HFFc6 (cell line): ENCODE measurements at places on chromosomes 2 and 18. TPM values are rescaled to one million over a fixed set of nuclear protein-coding genes. Genes with fewer than 3 reads are reported as not detected.
A peak's percentile ranks its signal among the peaks of the same experiment; 100 is the strongest.

Gene HOXD8
- 3.0 and 4.2 TPM in 2 replicates for total RNA-seq

DNA sequence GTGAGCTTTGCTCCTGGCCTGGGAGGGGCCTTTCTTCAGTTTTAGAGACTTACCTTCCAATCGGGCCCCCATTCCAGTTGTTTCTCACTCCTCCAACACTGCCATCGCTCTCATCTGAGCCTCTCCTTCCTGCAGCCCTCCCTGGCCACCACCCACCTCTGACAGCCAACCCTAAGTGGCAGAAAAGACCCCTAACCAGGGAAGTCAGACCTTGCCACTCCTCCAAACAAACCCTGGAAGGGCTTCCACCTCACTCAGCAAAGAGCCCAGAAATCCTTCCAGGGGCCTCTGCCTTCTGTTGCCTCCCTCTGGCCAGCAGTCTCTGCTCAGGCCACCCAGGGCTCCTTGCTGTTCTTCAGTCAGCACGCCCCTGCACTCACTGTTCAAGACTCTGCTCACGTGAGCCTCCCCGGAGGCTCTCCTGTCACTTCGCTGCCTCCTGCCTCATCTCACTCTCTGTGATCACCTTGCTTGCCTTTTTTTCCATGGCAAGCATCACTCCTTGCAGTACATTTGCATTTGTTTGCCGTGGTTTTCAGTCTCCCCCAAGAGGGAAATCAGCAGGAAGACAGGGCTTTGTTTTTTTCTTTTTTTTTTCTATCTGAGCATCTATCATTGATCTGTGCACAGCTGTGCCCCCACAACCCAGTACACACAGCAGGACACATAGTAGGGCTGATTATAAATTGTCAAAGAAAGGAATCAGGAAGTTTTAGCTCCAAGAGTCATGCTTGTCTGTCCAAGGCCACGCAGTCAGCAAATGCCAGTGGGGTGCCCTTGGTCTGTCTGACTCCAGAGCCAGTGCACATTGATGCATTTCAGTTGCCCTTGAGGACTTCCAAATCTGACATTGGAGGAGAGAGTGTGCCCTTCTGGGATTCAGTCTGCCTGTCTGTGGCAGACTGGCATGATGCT lies 83.9 kb downstream of the INHBB start:
- H3K27me3 ChIP-seq = peaks cover 40% of the 10 kb centered on the region
- no peaks in the 10 kb centered on the region for H3K4me1 ChIP-seq
- DNase-seq = no peak
- H3K36me3 ChIP-seq = no peaks in the 10 kb centered on the region
- no peak overlapping the region for H3K27ac ChIP-seq

DNA sequence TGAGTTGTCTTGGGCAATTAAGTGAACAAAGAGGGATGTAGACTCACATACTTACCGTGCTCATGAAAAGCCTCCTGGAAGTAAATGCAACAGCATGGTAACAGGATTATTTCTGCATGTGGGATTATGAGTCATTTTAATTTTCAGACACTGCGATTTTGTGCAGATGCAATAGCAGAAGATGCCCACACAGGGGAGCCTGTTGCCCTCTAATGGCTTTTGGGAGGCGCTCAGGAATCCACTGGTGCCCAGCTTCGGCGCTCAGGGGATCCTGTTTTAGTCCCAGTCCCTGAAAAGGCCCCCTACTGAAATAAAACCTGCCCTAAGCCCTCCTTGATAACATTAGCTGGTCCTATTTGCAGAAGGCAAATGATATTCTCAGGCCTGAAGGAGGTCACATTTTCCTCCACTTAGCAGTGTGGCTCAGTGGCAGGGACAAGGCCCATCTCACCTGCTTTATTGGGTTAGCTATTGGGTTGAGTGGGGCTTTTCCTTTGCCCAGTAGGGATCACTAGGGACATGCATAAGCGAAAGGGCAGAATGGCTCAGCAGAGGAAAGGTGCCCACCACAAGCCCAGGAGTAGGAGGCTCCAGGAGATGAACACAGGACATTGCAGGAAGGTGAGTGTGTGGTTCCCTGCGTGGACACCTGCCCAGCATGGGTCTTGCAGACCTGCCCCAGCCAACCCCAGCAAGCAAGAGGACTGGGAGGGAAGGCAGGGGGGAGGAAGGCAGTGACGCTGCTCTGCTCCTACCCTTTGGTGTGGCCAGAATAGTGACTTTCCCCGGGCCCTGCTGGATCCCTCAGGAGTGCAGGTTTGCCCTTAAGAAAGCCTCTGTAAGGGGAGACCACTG lies 26.5 kb upstream of the KCNS3 start:
- H3K4me3 ChIP-seq = no peak overlapping the region
- H3K36me3 ChIP-seq = no peaks in the 10 kb centered on the region
- peaks cover 2% of the 10 kb centered on the region for H3K27me3 ChIP-seq
- no peak overlapping the region for H3K27ac ChIP-seq

DNA sequence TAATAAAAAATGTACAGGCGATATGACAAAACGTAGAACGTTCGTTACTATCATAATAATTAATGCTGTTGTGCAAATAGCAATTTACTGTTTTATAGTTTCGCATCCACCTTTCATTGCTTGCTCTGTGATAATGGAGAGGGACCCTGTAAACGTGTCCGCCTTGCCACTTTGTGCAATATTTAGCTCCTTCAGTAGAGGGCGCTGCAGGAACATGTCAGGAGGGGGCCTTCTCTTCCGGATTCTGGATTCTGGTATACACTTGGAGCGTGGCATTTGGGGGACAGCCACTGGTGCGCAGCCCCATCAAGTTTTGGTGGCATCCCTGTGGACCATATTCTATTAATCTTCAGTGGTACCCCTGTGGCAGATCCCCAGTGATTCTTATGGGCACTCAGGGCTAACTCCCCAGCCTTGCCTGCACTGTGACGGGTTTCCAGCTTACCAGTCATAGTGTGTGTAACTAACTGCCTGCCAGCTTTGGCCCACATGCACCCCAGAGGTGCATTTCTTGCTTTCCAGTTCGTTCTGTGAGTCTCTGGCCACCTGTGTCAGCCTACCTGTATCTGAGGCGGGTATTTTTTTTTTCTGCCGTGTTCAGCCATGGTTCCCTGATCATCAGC lies 140.3 kb downstream of the CYRIA start:
- no peak for DNase-seq
- no peak overlapping the region for H3K27ac ChIP-seq
- no peaks in the 10 kb centered on the region; the same call in 1 of the 2 replicates for H3K36me3 ChIP-seq

DNA sequence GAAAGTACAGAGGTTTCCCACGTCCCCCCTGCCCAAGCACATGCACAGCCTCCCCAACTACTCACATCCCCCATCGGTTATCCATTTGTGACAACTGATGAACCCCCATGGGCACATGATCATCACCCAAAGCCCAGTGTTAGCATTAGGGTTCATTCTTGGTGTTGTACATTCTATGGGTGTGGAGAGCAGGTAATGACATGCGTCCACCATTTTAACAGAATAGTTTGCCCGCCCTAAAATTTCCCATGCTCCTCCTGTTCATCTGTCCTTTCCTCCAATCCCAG lies 74.3 kb downstream of the LONRF2 start:
- H3K36me3 ChIP-seq = no peaks in the 10 kb centered on the region
- H3K27me3 ChIP-seq = peaks cover 15% of the 10 kb centered on the region
- no peak overlapping the region for H3K27ac ChIP-seq

DNA sequence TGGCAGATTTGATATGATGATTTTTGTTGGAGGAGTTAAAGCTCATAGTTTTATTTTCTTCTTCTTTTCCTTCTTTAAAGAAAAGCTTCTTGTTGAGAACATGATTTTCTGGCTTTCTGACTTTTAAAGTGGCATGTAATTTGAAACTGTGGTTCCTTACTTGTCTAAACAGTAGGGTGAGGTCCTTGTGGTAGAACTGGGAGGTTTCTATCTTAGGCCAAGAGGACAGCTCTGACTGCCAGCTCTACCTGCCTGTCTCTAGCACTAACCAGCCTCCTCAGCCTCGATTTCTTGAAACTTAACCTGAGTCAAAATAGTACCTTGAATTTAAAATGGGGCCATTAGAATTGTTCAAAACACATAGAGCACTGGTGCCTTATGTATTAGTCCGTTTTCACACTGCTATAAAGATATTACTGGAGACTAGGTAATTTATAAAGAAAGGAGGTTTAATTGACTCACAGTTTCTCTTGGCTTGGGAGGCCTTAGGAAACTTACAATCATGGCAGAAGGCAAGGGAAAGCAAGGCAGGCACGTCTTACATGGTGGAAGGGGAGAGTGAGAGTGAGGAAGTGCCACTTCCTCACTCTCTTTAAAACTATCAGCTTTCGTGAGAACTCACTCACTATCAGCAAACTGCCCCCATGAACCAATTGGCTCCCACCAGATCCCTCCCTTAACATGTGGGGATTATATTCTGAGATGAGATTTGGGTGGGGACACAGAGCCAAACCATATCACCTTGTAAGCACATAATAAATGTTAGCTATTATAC lies 119.0 kb downstream of the CERS6 start:
- H3K4me1 ChIP-seq = peaks cover 13% of the 10 kb centered on the region; the same call in 1 of the 2 replicates
- no peaks in the 10 kb centered on the region for H3K36me3 ChIP-seq
- H3K4me3 ChIP-seq = no peak overlapping the region

GRCh38 chr2:39512941-39513340 lies 75.9 kb upstream of the MAP4K3 start:
- peak overlapping the region; percentile 55 for H3K4me3 ChIP-seq
- no peaks in the 10 kb centered on the region for H3K36me3 ChIP-seq
- peak overlapping the region; percentile 82 for H3K27ac ChIP-seq

DNA sequence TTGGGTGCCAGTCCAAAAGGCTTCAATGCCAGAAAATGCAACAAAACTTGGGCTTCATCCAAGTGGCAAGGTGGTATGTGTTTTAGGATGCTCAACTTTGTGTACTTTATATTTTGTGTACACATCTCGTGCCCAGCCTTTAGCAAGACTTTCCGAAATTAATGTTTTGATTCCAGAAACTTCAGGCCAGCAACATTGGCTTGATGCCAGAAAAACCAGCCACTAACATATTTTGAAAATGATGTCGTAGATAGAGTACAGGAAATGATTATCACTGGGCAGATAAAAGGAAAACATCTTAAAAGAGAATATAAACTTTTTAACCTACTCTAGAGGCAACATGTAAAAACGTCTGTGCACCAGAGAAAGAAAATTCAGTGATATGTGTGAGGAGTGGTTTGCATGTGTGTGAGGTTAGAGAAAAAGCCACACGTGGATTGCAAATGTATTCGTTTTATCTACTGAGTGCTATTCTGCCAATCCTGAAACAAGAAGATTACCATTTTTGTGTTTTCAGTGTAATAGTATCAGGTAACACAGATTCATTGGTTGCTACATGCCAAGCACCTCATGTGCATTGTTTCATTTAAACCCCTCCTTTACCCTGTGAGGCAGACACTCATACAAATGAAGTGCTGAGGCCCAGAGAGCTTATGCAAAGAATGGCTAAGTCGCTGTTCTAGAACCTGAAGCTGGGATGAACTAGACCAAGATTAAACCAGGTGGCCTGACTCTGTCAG lies 264.8 kb downstream of the C1D start:
- peaks cover 34% of the 10 kb centered on the region for H3K4me1 ChIP-seq
- H3K27ac ChIP-seq = peak overlapping the region; percentile 32
- 0 out of 2 replicates have a peak, but pooled peaks cover under 1% of the 10 kb centered on the region for H3K36me3 ChIP-seq
- H3K27me3 ChIP-seq = peaks cover 3% of the 10 kb centered on the region
- peak; percentile 41 for DNase-seq

DNA sequence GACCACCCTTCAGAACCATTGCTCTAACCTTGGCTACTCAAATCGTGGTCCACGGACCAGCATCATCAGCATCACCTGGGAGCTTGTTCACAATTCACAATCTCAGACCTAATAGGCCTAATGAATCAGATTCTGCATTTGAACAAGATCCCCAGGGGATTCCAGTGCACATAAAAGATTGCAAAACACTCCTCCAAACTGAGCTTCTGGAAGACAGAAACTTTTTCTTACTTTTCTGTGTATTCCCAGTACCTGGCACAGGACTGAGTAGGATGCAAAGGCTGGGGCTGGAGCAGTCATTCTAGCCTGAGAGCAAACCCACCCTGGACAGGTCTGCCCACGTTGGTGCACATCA lies 115.1 kb upstream of the COPS8 start:
- H3K36me3 ChIP-seq = no peaks in the 10 kb centered on the region
- H3K27me3 ChIP-seq = peaks cover 37% of the 10 kb centered on the region
- H3K27ac ChIP-seq = no peak overlapping the region

GRCh38 chr2:44572196-44572900 lies 210.6 kb downstream of the CAMKMT start:
- H3K27me3 ChIP-seq = no peaks in the 10 kb centered on the region
- peak; percentile 35 for DNase-seq
- H3K4me1 ChIP-seq = peaks cover 7% of the 10 kb centered on the region

Gene BAZ2B
- 16.3 to 21.9 TPM (median 19.6 TPM) in 3 replicates for total RNA-seq

Gene LYG2
- total RNA-seq = not detected in 2 replicates

Gene SH3RF3
- 2.3 to 3.7 TPM (median 2.8 TPM) in 3 replicates for total RNA-seq

Gene PCARE
- total RNA-seq = not detected in 3 replicates

DNA sequence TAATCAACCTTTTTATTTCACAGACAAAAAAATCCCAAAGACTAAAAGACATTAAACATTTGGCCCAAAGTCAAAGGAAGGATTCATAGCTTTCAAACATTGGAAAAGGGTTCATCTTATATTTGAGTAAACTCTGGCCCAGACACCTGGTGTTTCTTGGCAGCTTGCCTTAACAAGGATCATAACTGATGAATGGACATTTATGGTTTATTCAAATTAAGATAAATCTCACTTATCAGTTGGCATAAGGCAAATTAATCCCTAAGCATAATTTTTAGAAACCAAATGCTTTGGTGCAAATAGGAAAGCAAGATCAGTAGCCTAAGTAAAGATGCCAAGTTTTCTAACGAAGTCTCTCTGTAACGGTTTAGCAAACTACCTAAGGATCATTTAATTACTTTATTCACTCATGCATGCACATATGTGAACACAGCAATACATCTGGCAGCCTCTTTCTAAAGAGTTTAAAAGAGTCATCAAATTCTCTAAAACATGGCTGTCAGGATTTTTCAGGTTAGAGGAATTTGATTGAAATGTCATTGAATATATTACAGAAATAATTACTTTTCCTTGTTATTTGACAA lies 323.4 kb upstream of the RBMS1 start:
- no peaks in the 10 kb centered on the region for H3K27me3 ChIP-seq
- no peak for DNase-seq
- H3K4me3 ChIP-seq = no peak overlapping the region
- no peaks in the 10 kb centered on the region for H3K36me3 ChIP-seq
- H3K27ac ChIP-seq = no peak overlapping the region

DNA sequence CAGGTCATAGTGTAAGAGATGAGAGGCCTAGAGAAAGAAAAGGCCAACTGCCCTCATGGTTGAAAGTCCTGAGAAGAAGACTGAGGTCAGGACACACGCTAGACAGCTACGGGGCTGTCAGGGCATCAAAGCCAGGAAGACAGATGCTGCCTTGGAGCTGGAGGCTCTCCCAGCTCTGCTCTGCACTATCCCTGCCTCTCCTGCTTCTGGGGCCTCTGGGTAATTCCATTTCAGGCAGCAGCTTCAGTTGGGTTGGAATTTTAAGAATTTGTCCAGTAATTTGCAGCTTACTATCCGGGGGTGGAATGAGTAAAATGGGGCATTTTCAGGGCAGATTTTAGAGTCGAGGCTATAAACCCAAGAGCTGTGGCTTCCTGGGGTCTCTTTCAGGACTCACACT lies 76.2 kb upstream of the CTAGE1 start:
- H3K27ac ChIP-seq = peak overlapping the region; percentile 71
- peak; percentile 38 for DNase-seq
- H3K36me3 ChIP-seq = peaks cover 20% of the 10 kb centered on the region

Gene TUBA3E
- total RNA-seq = not detected in 3 replicates

GRCh38 chr2:3298191-3298590 lies 79.4 kb downstream of the EIPR1 start:
- H3K4me3 ChIP-seq = no peak overlapping the region
- H3K36me3 ChIP-seq = no peaks in the 10 kb centered on the region
- H3K27ac ChIP-seq = no peak overlapping the region
- H3K27me3 ChIP-seq = peaks cover 2% of the 10 kb centered on the region; the same call in 1 of the 2 replicates
- no peak for DNase-seq

GRCh38 chr18:63465059-63465458 lies 11.7 kb upstream of the SERPINB5 start:
- DNase-seq = no peak
- no peak overlapping the region for H3K4me3 ChIP-seq
- H3K27ac ChIP-seq = no peak overlapping the region
- no peaks in the 10 kb centered on the region for H3K4me1 ChIP-seq
- no peaks in the 10 kb centered on the region for H3K36me3 ChIP-seq
- peaks cover 14% of the 10 kb centered on the region for H3K27me3 ChIP-seq

Gene CYP20A1
- 16.2 and 18.4 TPM in 2 replicates for total RNA-seq
